NCI-H510A treated with DMSO at 0.1 percent for 48 hours (cell line): ENCODE measurements at places on chromosomes 6 and 20.

- no peak for DNase-seq
Measured at GRCh38 chr6:126477678-126478077, 137.8 kb downstream of the CENPW start.

GRCh38 chr20:19710336-19711120 is 47.5 kb upstream of the RIN2 start:
- DNase-seq = no peak

DNA sequence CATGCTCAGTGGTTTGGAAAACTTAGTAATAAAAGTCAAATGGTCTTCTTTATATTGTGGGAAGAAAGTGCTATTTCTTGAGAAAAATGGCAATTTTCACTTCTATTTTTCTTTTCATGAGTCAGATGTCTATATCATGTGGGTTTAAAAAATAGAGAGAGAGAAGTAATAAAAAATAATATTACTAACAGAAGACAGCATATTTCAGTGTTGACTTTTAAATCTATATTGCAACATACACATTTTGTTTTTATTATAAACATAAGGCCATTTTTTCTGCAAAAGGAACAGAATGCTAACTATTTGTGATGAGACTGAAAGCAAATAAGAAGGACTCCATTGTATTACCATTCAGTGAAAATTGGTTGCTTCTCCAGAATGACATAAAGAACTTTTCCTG is 135.1 kb upstream of the CNR1 start:
- no peak for DNase-seq

GRCh38 chr6:3928111-3928510 is 78.9 kb downstream of the FAM50B start:
- DNase-seq = no peak

DNA sequence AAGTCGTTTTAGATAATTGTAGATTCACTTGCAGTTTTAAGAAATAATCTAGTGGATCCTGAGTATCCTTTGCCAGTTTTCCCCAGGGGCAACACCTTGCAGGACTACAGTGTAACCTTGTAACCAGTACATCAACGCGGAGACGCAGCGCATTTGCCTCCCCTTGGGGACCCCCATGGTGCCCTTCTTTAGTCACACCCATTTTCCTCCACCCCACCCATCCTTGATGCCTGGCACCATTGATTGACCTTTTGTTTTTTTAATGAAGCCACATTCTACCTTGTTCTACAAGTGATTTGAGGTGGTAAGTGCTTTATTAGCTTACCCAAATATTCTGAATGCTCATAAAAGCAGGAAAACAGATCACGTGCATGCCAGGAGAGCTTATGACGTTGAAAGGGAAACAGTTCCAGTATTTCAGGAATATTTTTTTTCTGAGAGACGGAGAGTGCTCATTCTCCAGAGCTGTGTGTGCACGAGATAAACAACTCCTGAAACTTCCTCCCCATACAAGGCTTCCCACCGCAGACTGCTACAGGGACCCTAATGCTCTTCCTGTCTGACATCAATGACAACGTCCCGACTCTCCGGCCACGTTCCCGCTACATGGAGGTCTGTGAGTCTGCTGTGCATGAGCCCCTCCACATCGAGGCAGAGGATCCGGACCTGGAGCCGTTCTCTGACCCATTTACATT is 35.7 kb downstream of the CDH26 start:
- DNase-seq = no peak

DNA sequence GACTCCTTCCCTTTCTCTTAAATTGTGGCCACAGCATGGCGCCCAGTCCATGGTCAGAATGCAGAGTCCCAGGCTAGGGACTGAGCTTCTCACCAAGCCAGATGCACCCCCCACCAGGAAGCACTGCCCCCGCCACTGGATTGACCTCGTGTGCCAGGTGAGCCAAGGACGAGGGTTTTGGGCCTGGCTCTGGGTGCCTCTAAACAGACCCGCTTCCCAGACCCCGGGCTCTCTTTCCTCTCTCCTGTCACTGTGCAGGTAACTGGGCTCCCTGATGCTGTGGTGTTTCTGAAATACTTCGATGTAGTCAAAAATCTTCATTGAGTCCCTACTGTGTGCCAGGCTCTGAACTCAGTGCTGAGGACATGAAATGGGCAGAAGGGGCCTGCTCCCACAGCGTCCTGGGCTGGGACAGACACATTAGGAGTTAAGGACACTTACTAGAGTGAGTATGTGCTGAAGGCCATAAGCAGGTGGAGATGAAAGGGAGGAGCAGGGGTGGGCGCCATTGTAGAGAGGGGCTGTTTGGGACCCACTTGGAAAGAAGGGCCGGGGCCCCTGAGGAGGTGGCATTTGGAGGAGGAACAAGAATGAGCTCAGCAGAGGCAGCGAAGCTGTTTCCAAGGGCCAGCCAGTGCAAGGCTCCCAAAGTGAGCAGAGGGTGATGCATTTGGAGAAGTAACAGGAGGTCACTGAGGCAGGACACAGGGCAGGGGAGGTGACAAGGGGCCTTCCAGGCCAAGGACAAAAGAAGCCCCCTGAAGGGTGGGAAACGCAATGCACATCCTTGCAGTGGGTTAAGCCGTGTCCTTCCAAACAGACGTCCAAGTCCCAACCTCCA is 217.1 kb downstream of the ANKRD60 start:
- DNase-seq = no peak

GRCh38 chr6:42896178-42896719 is 16.8 kb downstream of the RPL7L1 start:
- DNase-seq = no peak

DNA sequence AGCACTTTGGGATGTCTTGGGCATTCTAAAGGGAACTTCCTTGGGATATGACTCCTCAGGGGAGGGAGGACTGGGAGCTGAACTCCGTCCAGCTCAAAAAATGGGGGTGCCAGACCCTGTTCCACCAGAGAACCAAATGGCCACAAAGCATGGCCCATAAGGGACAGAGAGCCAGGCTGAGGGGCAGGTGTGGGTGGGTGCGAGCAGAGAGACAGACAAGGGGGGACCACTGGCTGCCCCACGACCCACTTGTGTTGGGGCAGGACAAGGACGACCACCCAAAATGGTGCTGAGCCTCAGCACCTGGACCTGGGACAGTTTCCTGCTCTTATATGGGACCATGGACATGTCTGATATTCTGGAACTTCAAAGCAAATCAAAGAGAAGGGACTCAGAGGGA is 148.2 kb upstream of the MLN start:
- DNase-seq = no peak

GRCh38 chr6:155067956-155068615 is 73.0 kb downstream of the TIAM2 start:
- DNase-seq = no peak

GRCh38 chr6:163412801-163413344 is 1.6 kb upstream of the QKI start:
- DNase-seq = peak; percentile 34

DNA sequence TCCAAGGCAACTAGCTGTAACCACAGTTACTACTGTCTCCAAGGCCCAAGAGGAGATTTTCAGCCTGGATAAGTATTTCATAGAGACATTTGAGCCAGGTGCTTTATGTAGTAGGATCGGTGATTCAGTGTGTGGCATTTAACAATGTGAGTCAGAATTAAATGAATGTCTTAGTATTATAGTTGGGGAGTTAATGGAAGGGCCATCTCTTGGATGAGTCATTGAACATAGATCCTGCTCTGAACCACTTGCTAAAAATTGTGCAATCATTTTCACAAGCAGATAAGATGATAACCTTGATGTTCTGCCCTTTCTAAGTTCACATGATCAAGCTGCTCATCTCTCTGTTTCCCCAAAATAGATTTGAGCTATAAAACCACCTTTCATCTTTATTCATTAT is 668.9 kb upstream of the CITED2 start:
- no peak for DNase-seq

DNA sequence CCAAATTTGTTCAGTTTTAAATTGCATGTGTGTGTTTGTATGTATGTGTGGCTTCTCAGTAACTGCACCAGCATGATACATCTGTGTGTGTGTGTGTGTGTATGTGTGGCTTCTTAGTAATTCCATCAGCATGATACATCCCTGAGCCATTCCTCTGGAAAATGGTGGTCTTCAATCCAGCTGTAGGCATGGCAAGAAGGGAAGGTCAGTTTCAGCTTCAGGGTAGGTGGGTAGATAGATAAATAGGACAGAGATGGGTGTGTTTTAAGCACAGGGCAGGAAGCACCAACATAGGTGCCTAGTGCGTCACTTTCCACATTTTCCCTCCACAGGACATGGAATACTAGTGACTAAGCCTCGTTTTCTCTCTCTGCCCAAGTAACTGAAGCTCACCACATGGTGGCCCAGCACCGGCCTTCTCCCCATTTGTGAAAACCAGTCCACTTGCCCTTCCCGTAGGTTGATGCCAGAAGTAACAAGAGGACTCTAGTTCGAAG is 82.9 kb downstream of the RPP40 start:
- no peak for DNase-seq

DNA sequence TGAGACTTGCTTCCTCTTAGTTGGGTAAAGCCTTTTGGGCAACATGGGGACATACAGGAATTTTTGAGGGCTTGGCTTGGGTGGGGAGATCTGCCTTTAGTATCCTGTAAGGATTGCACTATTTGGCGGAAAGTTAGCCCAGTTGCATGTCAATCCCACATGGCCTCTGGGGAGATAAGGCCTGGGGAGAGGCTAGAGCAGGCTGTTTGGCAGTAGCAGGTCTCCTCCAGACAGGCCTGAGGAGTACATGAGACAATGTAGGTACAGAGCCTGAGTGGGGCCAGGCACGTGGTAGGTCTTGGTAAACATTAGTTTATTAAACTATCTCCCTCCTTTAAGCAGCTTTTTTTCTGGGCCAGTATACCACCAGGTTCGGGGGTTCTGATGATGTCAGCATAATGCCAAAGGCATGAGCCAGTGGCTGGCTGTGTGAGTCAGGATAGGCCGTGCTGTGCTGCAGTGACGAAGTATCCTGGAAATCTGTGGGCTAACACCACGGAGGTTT is 147.9 kb downstream of the VEGFA start:
- no peak for DNase-seq

- DNase-seq = no peak
Measured at GRCh38 chr6:28864326-28864923, 59.4 kb downstream of the TRIM27 start.

DNA sequence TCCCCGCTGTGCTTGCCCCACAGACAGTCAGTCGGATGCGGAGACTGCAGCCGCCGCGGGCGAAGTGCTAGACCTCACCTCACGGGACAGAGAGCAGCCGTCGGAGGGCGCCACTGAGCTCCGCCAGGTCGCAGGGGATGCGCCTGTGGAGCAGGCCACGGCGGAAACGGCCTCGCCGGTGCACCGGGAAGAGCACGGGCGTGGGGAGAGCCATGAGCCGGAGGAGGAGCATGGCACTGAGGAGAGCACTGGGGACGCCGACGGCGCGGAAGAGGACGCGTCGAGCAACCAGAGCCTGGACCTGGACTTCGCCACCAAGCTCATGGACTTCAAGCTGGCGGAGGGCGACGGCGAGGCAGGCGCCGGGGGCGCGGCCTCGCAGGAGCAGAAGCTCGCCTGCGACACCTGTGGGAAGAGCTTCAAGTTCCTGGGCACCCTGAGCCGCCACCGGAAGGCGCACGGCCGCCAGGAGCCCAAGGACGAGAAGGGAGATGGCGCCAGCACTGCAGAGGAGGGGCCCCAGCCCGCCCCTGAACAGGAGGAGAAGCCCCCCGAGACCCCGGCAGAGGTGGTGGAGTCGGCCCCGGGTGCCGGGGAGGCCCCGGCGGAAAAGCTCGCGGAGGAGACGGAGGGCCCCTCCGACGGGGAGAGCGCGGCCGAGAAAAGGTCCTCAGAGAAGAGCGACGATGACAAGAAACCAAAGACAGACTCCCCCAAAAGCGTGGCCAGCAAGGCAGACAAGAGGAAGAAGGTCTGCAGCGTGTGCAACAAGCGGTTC is 66.4 kb downstream of the SSR1 start:
- no peak for DNase-seq

- DNase-seq = no peak
Measured at GRCh38 chr20:51536116-51537069, 6.1 kb downstream of the NFATC2 start.

DNA sequence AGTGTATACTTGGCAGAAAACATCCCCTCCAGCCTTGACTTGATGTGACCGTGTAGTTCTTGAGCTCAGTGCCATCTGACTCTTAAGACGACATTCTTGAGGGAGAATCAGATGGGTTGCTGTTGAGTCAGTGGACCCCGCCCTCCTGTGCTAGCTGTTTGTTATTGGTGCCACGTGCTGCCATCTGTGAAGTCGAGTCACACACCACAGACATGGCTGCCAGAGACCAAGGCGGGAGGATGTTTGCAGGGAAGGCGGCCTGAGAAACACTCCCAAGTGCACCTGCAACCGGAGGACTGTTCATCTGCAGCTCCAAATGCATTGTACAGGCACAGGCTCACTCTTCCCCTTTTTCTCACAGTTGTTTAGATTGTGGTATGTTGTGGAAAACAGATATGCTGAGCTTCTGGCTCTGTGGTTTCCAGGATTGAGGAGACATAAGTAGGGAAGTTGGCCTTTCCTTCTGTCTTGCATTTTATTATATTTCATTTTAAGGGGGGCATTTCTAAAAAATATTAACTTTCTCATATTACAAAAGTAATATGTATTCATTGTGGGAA is 345.3 kb upstream of the ZFP64 start:
- DNase-seq = no peak

DNA sequence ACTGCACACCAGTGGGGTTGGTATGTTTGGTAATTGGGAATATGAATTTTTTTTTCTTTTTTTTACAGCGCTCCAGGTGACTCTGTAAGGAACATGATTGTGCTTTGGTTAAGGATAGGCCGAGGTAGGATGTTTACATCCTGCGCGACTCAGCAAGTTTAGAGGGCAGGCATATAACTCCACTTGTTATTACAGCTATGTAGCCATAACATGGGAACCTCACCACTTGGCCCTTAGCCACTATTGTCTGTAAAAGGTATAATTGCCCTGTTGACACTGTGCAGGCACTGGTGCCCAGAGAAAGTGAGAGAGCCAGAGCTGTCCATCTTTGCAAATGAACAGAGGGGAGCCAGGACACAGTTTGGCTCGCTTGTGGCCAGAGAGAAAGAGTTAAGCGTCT is 172.9 kb downstream of the MCHR2 start:
- peak; percentile 4 for DNase-seq

DNA sequence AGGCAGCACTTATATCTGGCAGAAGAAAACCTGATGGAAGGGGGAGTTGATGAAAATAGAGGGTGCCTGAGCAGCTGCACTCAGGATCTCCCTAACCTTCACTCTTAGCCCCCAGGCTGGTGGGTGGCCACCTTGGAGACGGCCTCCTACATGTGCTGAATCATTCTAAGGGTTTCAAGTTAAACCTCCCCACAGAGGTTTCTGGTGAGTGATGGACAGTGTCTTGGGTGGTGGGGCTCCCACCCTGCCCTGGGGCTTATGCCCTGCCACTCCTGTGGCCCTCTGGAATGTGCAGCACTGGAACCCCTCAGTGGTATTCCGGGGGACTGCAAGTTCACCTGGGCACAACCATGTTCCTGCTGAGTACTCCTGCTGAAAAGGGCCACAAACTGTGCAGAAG is 357.2 kb downstream of the CD83 start:
- no peak for DNase-seq

GRCh38 chr6:91970700-91971099 is 1383.8 kb upstream of the MAP3K7 start:
- DNase-seq = no peak
